Neural crest cell (in vitro differentiated cells): ENCODE measurements at places on chromosomes 3 and 15.

- DNase-seq = peak; percentile 90
- peaks cover 36% of the 10 kb centered on the region for H3K4me1 ChIP-seq
- peaks cover 4% of the 10 kb centered on the region for H3K36me3 ChIP-seq
- no peaks in the 10 kb centered on the region for H3K27me3 ChIP-seq
- H3K27ac ChIP-seq = peak within 1 kb of the TSS; percentile 83
Observed at GRCh38 chr3:48446425-48447193, at the start of gene ATRIP. Gene ATRIP, plus strand, starts transcription at chr3:48446737. Its CDS starts 109 bp downstream, at chr3:48446846.

GRCh38 chr15:51088585-51088984 lies 6.1 kb downstream of the TNFAIP8L3 start:
- no peak overlapping the region for H3K4me3 ChIP-seq
- H3K27me3 ChIP-seq = peaks cover 49% of the 10 kb centered on the region
- H3K27ac ChIP-seq = no peak overlapping the region
- DNase-seq = no peak

DNA sequence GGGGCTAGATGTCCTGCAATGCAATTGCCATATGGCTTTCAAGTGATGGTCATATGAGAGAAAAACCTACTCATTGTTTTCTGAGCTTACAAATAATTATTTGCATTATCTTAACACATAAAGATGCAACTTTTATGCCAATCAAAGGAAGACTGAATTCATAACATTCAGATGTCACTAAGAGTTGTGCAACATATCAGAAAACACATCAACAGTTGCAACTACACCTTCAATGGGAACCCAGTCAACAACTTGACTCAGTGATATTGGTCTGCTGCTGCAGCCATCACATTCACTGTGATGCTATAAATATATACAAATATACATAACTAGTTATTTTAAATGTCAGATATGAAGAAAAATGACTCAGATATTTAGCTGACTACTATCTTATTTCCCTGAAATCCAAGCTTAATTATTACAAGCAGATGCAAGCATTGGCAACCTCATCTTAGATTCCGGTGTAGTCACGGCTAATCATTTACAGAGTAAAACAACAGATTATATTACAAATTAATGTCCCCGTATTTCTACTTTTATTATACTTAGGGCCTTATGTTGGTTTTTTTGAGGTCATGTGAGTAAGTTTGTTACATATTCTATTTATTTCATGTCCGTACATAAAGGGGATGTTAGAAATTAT lies 23.7 kb downstream of the CNTN3 start:
- DNase-seq = no peak
- H3K4me1 ChIP-seq = no peaks in the 10 kb centered on the region
- no peaks in the 10 kb centered on the region for H3K27me3 ChIP-seq
- H3K36me3 ChIP-seq = no peaks in the 10 kb centered on the region
- H3K4me3 ChIP-seq = no peak overlapping the region
- no peak overlapping the region for H3K27ac ChIP-seq

GRCh38 chr15:52496776-52497470 lies 31.8 kb downstream of the MYO5A start:
- no peak overlapping the region for H3K27ac ChIP-seq
- H3K4me3 ChIP-seq = no peak overlapping the region
- H3K36me3 ChIP-seq = no peaks in the 10 kb centered on the region
- H3K27me3 ChIP-seq = no peaks in the 10 kb centered on the region
- no peak for DNase-seq

GRCh38 chr3:48238531-48239085 lies 2.3 kb upstream of the ZNF589 start:
- H3K4me3 ChIP-seq = peak overlapping the region; percentile 27
- no peaks in the 10 kb centered on the region for H3K27me3 ChIP-seq
- H3K36me3 ChIP-seq = no peaks in the 10 kb centered on the region
- H3K27ac ChIP-seq = no peak overlapping the region

DNA sequence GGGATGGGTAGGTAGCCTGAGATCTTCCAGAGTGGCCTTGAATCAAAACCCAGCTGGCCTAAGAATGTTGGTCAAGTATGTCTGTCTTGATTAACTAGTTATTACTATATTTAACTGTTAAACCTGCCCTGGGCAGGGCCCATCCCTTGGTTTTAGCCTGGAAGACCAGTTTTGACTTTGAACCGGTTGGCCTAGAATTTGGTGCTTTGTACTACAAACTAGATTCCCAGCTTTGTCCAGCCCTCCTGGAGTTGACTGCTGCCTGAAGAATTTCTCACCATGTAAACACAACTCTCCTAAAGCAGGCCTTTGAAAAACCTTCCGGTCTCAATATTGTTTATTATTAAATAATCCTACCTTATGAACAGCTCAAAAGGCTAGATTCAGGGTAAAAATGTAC lies 16.0 kb downstream of the C15orf62 start:
- DNase-seq = no peak
- H3K4me1 ChIP-seq = peaks cover 3% of the 10 kb centered on the region
- H3K27ac ChIP-seq = peak overlapping the region; percentile 57

DNA sequence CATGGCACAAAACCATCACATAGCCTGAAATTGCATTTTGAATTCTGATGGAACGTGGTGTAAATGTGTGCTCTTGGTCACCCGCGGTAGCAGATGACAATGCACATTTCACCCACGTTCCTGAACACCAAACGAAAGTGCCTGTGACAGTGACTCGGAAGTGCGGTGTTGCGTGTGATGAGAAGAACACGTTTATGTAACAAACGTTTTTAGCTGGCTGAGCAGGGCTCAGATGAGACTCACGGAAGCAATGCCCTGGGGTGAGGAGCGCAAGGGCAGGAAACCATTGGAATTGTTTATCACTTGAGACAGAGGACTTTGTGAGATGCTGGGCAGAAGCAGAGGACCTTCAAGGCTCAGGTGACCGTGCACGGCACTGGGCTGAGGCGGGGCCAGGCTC lies 449.2 kb upstream of the CFAP20DC start:
- H3K36me3 ChIP-seq = peaks cover 4% of the 10 kb centered on the region
- peak overlapping the region; percentile 30 for H3K27ac ChIP-seq
- no peaks in the 10 kb centered on the region for H3K27me3 ChIP-seq
- H3K4me1 ChIP-seq = peaks cover 6% of the 10 kb centered on the region
- no peak overlapping the region for H3K4me3 ChIP-seq

GRCh38 chr15:89514596-89515406 lies 18.4 kb upstream of the RHCG start:
- no peak overlapping the region for H3K4me3 ChIP-seq
- H3K36me3 ChIP-seq = no peaks in the 10 kb centered on the region
- H3K4me1 ChIP-seq = no peaks in the 10 kb centered on the region

DNA sequence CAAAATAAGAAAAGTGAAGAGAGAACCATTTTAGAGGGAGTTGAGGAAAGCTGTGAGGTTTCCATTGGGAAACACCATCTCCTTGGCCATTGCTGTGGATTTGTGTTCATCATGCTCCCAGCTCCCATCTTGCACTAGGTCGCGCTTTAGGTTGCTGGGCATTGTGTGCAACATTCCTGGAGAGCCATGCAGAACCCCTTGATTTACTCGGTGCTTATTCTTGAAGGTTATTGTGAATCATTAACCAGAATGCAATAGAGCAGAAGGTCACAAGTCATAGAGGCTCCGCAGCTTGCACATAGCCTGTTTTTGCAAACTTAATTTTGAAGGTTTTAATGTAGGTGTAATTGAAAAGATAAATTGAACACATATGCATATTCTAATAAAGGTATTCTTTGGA lies 239.2 kb upstream of the IL12A start:
- DNase-seq = no peak
- H3K4me1 ChIP-seq = no peaks in the 10 kb centered on the region
- H3K4me3 ChIP-seq = no peak overlapping the region
- H3K27me3 ChIP-seq = no peaks in the 10 kb centered on the region

DNA sequence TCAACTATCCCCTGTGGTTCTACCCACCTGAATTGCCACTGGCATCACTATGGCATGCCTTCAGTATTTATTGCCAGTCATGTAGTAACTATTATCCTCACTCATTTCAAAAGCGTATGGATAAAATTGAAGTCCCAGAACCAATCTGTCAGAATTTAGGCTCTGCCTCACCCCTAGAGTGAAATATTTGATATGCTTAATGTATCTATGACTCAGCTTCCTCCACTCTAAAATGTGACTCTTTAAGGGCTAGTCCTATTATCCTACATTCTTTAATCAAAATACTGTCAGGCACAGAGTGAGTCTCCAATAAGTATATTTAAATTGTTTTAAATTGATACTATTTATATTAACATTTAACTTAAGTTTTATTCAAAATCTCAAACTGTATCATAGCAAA lies 27.6 kb downstream of the ARPP21 start:
- H3K27me3 ChIP-seq = peaks cover 3% of the 10 kb centered on the region
- no peak overlapping the region for H3K27ac ChIP-seq
- H3K36me3 ChIP-seq = no peaks in the 10 kb centered on the region
- no peak for DNase-seq
- no peak overlapping the region for H3K4me3 ChIP-seq
